Gastroesophageal sphincter (tissue), 4 donors: ENCODE measurements at places on chromosomes 13 and 19. TPM values are rescaled to one million over a fixed set of nuclear protein-coding genes. Genes with fewer than 3 reads are reported as not detected.

DNA sequence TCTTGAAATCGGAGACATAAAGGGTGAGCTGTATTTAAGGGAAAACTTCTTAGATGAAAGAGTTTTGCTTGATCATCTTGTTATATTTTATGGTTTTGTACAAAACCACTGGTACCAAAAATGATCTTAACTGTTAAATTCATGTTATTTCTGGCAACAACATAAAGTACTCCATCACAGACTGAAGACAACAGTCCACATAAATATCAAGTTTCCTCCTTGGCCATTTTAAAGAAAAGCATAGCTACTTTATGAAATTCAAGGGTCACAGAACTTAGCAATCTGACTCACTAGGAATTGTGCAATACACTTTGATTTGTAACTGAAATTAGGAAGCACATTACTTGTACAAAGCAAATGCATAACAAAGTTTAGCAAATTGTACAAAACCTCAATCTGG, 66.3 kb downstream of the TBC1D4 start:
- ATAC-seq: peak; percentile 64

GRCh38 chr19:19033176-19033425, 216 bp downstream of the SUGP2 start:
- no peak for ATAC-seq

DNA sequence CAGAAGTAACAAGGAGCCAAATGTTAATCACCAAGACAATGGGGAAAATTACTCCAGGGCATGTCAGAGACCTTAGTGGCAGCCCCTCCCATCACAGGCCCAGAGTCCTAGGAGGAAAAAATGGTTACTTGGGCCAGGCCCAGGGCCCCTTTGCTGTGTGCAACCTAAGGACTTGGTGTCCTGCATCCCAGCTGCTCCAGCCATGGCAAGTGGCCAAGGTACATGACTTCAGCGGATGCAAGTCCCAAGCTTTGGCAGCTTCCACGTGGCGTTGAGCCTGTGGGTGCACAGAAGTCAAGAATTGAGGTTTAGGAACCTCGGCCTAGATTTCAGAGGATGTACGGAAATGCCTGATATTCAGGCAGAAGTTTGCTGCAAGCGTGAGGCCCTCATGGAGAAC, 46.7 kb downstream of the OR10H4 start:
- no peak for ATAC-seq

- no peak for ATAC-seq
These were observed 135.3 kb downstream of the RFC3 start for GRCh38 chr13:33953203-33953602.

DNA sequence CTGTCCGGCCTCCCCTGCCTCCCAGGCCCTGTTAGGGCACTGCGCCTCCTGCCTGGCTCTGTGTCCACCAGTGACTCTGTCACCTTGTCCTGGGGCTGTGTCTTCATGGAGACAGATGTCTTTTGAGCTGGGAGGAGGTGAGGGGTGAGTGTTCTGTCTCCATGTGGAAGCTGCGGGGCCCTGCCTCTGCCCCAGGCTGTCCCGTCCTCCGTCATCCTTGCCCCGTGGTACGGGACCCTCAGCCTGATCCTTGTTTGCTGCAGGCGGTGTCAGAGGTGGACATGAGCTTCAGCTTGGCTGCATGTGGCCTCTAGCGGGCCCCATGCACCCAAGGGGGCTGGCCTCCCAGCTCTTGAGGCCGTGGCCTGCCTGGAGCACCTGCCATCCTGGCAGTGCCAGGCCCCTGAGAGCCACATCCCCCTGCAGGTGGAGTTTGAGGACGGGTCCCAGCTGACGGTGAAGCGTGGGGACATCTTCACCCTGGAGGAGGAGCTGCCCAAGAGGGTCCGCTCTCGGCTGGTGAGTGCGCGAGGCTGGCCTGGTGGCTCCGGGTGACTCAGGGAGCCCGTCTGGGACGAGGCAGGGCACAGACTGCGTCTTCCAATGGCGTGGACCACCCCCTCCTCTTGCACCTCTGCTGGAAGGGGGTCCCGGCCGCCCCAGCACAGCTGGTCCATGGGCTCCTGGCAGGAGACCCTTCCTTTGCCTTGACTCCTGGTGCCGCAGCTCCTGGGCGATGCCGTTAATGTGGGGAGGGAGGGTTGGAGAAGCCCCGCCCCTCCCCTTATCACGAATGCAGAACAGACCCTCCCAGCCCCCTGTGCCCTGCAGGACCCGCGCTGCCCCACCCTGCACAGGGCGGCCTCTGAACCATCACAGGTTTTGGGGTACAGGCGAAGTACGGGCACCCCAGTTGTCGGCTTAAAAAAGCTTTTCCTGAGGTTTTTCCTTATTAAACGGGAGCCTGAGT, 181.3 kb downstream of the KDM4B start:
- no peak for ATAC-seq

DNA sequence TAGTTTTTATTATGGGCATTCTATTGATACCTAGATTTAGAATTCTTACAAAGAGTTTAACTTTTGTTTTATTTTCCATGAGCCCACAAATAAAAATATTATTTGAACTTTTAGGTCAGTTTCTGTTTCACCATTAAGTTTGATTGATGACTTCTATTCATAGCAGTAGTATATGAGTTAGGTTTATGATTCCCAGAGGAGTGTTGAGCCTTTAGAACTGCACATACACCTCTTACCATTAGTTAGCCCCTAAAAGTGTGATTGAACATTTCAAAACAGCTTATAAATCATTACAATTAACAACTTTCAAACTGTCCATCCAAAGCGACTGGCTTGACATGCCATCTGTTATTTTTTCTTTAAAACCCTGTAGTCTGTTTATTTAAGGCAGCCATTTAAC, 19.0 kb upstream of the PCDH17 start:
- ATAC-seq: no peak

- ATAC-seq: no peak
These were observed 52.7 kb downstream of the MYO16 start for GRCh38 chr13:108681986-108682575.

- ATAC-seq: no peak
These were observed 76.0 kb downstream of the TEX29 start for GRCh38 chr13:111396457-111396856.

DNA sequence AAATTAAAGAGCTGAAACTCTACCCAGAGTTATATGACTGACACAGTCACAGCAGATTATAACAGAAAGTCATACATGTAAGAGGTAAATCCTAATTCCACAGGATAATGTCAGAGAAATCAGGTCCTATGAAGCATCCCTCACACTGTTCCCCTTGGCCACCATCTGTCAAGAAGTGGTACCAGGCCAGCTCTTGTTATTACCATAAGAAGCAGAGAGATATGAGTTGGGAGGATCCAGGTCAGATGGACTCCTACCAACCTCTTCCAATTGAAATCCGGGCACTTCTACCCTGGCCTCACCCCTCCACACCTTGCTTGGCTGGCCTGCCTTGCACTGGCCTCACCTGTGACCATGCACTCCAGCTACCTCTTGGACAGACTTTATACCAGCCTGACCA, 353.2 kb downstream of the DNAJC15 start:
- no peak for ATAC-seq

GRCh38 chr13:72540881-72541280, 186.5 kb downstream of the MZT1 start:
- ATAC-seq: no peak

The ZNF709 gene
- 3.1 TPM for total RNA-seq

The NCAN gene
- total RNA-seq: 0.31 TPM
